ENCODE measurements at places on chromosomes 16 and 17.

GRCh38 chr16:70774261-70774660, 26.7 kb downstream of the VAC14 start:
- DNase-seq, result no peak

DNA sequence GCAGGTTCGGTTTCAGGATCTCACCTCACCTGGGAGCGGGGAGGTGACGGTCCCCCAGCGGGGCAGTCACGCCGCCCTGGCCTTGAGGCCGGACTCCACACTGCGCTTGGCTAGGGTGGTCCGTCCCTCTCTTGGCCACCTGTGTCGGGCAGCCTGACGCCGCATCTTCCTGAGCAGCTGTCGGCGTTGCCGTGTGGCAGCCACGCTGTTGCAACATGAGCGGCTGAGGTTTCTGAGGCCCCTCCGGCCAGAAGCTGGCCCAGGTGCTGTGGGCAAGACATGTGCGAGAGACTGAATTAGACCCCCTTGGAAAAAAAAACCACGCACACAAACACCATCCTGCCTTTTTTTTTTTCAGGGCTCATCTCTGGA, 49.2 kb downstream of the IRF8 start:
- DNase-seq, result no peak

DNA sequence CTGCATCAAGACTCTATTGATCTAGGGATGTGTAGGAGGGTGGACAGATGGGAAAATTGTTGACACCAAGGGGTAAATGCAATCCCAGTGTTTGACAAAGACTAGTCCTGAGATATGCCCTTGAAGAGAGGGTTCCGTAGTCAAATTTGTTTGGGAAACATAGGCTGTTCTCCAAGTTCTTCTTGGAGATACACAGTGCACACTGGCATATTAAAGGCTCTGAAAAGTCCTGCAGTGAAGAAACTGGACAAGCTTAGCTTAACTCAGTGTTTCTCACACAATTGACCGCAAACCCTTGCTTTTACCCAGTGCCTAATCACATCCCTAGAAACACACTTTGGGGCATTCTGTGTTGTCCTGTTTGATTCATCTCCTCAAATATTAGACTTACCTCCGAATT, 10.8 kb downstream of the DHRS7C start:
- no peak for DNase-seq

- no peak for DNase-seq
These were observed 650.8 kb upstream of the SOX9 start for GRCh38 chr17:71470062-71470461.

- no peak for DNase-seq
These were observed 60.6 kb downstream of the BEAN1 start for GRCh38 chr16:66487580-66488275.

- no peak for DNase-seq
These were observed 102.7 kb downstream of the UTP18 start for GRCh38 chr17:51362811-51363585.

GRCh38 chr16:25264597-25264996, 7.0 kb upstream of the ZKSCAN2 start:
- DNase-seq, result no peak

Data from activated naive CD4-positive, alpha-beta T cell treated with Interleukin-2 at 50 U/mL for 16 hours (primary cell).